ENCODE measurements at places on chromosomes 1 and 21. TPM values are rescaled to one million over a fixed set of nuclear protein-coding genes. Genes with fewer than 3 reads are reported as not detected.

DNA sequence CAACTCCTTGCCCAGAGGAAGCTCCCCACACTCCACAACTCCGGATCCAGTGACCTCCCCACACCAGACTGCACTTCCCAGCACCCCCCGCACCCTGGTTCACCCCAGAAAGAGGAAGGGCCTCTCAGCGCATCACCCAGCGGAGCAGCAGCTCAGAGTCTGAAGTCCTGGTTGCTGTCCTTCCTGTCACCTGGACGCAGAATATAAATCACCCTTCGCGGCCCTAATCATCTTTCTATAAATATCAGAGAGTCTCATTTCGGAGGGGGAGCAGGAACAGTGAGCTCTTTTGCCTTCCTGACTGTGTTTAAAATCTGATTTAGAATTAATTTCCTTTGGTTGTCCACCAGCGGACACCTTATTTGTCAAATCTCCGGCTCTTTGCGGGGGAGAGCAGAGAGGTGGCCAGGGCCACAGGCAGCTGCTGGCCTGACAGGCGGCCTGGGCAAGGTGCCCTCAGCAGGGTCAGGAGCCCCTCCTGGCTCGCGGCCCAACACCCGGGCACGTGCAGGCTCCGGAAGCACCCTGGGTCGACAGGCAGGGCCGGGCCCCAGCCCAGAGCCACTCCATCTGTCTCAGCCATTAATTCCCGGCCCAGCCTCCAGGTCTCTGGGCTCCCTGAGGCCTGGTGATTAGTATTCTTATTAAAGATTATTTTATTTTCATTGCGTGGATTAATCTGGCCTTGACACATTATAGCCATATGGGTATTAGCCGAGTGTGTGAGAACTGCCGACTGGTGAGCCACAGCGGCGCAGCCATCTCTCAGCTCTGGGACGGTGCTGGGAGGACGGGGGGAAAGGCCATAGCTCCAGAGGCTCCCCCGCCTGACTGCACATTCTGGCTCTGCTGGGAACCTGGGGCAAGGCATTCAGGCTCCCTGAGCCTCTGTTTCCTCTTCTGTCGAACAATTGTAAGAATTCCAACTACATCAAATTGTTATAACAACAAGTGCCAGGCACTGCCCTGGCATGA, 19.7 kb downstream of the EPHA8 start:
- no peak for DNase-seq

DNA sequence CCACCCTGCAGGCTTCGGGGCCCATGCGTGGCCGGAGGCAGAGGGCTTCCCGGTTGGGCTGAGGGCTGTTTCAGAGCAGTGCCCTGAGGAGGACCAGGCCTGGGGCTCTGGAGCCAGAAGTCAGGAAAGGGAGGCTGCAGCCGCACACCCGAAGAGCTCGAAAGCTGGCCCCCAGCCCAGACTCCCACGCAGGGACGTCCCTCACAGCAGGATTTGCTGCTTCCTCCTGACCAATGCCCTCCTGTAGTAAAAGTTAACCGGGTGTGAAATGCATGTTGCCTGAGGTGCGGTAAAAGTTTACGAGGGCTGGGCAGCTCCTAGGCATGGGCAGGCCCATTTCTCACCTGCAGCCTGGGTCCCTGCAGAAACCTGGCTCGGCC, 101.5 kb upstream of the ARHGEF16 start:
- no peak for DNase-seq

DNA sequence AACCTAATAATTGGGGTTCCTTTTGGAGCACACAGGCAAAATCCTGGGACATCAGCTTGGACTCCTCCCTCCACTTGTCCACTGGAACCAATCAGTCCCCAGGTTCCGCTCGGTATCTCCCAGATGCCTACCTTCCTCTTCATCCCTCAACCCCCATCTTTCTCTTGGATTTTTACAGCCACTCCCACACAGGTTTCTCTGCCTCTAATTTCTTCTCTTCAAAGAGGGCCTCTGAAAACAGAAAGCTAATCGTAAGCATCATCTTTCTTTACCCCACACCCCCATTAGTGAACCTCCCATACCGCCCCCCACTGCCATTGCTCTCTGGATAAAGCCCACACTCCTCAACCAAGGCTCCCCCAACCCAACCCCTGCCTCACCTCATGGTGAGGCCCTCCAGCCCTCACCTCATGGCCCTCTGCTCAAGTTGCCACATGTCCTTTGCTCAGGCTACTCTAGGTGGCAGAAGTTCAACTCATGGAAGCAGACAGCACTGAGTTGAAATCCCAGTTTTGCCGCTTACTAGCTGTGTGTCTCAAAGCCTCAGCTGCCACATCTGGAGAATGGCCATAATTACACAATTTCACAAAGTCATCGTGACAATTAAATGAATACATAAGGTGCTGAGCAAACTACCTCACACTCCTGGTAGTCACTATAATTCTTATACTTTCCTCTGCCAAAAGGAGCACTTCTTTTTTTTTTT, 18.1 kb upstream of the WASF2 start:
- DNase-seq = no peak

GRCh38 chr1:183543619-183544204, 46.5 kb downstream of the NCF2 start:
- peak; percentile 15 for DNase-seq

DNA sequence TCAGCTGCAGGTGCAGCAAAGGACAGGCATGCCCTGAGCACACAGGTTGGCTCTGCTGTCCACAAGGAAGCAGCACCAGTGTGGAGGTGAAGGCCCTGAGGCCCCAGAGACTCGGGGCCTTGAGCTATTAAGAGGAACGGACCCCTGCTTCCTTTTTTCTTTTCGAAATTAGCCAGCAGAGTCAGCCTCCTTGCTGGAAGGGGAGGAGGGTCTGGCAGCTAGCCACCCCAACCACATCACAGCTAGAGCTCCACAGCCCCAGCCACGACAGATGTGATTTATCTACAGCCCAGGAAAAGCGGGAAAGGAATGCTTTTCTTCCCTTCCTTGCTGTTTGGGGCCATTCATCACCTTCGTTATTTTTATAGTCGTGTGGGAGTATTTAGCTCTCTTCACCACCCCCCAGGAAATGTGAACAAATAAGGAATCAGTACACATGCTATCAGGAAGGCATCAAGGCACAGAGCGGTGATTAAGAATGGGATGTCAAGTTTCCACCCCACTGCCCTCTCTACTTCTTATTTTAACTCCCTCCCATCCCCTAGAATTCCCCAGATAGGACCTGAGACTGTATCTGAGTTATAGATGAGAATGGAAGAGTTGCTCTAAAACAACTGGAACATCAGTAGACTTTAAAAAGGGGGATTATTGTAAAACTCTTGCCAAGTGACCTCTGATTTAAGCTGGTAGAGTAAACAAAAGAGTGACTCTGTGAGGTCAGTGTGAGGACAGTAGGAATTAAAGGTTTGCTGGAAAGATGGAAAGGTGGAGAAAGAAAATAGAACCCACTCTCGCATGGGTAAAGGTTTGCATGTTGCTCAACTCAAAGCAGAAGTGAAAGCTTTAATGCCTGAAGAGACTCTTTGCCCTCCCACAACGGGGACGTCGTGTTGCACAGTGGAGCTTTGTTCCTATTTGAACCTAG, 224.7 kb upstream of the GJB5 start:
- DNase-seq = no peak

DNA sequence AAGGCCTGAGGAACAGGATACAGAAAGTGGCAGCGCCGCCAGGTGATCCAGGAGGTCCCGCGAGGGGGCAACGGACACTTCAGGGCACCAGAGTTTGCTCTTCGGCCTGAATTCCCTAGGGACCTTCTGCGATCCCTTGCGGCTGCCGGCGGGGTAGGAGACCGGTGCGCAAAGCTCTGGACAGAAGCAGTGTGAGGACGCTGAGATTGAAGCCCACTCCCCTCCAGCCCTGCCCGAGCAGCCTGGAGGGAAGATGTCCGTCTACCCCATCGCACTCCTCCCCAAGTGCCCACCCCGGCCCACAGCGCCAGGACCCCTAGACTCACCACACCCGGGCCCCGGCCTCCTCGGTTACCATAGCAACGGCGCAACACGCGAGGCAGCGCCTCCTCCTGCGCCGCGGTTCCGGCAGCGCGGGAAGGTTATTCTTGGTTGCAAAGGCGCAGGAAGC, at the start of gene ANKRD45:
Gene ANKRD45 (minus strand): TSS at position 361 of the 451 bp plus-strand sequence. CDS start 10,433 bp downstream, outside the sequence.
- DNase-seq = peak; percentile 6

- DNase-seq = no peak
Observed at GRCh38 chr1:5991381-5992025, 722 bp downstream of the NPHP4 start.

DNA sequence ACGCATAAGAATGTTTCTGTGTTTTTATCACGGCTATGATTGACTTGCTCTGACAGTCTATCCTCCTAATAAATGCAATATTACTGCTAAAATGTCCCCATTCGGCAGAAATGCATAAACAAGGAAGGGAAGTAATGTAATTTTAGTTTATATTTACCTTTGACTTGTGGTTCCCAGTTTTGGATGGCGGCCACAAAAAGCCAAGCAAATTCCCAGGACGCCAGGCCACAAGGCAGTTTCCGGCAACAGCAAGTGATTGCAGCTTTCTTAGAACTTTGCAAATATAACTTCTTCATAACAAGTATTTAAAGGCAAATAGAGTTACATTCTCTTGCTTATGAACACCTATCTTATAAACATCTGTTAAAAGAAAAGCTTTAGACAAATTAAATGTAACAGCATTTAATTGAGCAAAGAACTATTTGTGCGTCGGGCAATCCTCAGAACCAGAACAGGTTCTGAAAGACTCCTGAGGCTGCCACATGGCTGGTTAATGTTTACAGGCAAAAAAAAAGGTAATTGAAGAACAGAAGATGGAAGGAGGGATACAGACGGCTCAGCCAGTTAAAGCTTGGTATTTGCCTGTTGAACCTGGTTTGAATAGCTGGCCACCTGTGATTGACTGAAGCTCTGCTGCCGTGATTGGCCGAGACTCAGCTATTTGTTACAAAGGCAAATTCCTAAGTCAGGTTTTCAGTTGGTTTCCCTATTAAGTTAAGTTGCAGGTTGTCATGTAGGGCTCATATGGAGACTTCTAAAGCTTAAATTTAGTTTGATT, 80.8 kb downstream of the C21orf91 start:
- no peak for DNase-seq

GRCh38 chr1:117069220-117069844, 9.2 kb downstream of the TTF2 start:
- DNase-seq = no peak

DNA sequence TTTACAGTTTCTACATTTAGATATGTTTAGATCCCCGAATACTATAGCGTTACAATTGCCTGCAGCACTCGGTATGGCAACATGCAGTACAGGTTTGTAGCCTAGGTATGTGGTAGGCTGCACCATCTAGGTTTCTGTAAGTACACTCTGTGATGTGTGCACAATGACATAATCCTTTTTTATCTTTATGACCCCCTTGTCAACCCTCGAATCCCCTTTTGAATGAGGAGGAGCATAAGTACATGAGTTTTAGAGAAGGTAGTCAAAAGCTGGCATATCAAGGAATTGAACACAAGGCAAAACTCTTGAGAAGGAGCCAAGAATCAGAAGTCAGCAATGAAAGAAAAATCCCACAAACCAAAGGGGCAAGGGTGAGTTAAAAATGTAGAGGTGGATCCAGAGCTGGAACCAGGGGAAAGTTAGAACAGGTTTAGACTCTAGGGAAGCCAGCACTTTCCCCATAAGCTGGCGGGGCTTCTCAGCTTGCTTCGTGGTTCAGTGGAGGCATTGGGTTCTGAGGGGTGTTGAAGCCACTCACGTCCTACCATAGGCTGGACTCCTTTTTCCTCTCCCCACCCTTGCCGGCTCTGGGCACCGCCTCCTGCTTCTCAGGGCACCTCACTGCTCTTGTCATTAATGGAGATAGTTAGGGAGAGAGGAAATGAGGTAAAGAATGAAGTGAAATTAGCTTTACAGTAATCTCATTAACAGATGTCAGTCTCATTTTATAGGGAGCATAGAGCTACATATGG, 31.3 kb downstream of the OLFML3 start:
- DNase-seq = no peak

- DNase-seq = no peak
Observed at GRCh38 chr1:247366926-247367645, 35.4 kb upstream of the ZNF496 start.

- no peak for DNase-seq
Observed at GRCh38 chr1:180935326-180936109, 22.8 kb downstream of the KIAA1614 start.

DNA sequence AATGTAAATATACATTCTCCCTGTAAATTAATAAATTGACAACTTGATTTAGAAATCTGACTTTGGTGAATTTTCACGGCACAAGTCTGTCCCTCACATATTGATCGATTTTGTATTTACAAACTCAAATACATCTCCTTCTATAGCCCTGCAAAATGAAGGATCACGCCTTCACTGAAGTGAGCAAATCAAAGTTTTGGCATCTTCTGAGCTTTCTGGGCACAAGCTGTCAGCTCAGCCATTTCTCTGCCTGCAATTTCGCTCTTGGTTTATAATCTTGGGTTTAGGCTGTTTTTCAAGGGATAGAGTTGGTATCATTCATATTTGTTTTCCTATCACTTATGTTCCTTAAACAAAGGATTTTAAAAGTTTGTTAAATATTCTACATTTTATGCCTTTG, 25.8 kb downstream of the ANP32E start:
- DNase-seq = no peak

DNA sequence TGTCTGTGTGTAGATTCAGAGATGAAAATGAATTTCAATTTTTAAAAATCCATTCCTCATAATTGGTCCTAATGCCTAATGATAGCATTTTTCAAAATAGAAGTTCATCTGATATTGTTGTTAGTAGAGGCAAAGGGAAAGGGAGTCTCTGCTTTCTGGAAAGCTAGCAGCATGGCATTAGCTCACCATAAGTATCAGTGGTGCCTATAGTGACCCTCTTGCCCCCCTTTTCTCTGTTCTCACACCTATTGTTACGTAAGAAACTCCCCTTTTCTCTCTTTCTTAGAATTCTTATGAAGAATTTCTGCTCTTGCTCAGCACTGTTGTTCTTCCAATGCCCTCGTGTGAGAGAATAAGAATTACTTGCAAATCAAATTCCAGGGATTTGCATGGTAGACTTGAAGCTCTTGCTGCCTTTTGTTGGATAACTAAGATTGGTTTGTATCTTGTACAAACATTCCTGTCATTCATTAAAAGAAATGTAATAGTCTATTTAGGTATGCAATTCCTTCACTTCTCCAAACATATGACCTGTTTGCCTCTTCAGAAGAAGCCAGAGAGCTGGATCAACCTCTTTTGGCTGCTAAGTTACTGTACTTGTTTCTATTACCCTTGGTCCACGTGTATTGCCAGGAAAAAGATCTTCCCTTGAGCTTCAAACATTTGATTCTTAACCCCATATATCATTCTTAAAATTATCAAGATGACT, 69.2 kb upstream of the MAGI3 start:
- no peak for DNase-seq

The SIM2 gene
- total RNA-seq = not detected

The DNALI1 gene
- 6.3 TPM for total RNA-seq
